ENCODE measurements at places on chromosomes 16 and 17.

DNA sequence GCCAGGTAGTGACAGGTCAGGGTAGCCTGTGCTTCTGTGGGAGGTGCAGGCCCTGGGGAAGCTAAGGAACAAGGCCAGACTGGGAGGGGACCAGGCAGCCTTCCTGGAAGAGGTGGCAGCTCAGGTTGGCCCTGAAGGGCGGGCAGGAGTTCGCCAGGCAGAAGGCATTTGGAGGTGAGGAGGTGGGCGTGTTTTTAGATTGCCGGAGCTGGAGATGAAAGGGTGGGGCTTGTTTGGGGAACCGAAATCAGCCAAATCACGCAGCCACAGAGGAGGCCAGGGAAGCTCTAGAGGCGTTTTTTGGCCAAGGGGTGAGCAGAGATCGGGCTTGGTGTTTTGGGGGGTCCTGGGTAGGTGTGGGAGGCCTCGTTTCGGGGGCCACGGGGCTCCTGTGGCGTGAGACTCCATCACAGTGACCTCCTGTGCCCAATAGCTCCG, 7.6 kb downstream of the ADCY7 start:
- DNase-seq = no peak

- DNase-seq = no peak
Observed at GRCh38 chr16:30623536-30624283, 13.5 kb upstream of the ZNF689 start.

- peak; percentile 53 for DNase-seq
Observed at GRCh38 chr16:31181102-31181830, 1.3 kb downstream of the FUS start.

- DNase-seq = no peak
Observed at GRCh38 chr17:16925461-16926060, 46.4 kb downstream of the TNFRSF13B start.
